ENCODE measurements at places on chromosomes 13 and 19.

DNA sequence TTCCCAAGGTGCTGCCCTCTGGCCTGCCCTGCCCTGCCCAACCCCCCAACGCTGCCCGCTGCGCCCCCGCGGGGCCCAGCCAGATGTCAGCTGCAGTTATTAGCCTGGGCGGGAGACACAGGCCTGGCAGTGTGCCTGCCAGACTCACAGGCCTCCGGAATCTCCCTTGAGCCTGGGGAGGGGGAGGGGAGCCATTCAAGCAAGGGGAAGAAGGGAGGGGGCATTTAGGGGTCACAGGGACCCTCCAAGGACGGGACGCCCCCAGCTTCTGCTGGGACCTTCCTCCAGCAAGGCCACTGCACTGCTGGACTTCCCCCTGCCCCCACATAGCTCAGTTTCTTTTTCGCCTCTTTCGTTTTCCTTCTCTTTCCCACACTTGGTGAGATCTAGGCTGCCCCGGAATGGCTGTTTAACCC is 2.6 kb upstream of the JUNB start:
- DNase-seq: peak; percentile 79

GRCh38 chr13:41603917-41604316 is 146.6 kb downstream of the RGCC start:
- DNase-seq: peak; percentile 75

DNA sequence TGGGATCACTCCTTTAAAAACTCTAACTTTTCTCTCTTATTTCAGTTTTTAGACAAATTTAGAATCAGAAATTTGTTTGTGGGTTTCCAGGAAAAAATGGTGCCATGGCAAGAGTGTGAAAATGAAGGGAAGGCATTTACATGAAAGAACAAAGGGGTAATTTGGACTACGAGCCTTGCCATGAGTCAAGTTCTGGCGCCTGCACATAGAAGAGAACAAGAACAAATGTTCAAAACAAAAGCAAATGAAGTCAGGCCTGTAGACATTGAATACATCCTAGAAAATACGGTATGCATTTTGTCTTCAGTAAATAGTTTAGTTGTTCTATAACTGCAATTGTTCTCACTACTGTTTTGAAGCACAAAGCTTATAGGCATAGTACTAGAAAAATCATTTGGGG is 1390.5 kb downstream of the EFNB2 start:
- DNase-seq: no peak

DNA sequence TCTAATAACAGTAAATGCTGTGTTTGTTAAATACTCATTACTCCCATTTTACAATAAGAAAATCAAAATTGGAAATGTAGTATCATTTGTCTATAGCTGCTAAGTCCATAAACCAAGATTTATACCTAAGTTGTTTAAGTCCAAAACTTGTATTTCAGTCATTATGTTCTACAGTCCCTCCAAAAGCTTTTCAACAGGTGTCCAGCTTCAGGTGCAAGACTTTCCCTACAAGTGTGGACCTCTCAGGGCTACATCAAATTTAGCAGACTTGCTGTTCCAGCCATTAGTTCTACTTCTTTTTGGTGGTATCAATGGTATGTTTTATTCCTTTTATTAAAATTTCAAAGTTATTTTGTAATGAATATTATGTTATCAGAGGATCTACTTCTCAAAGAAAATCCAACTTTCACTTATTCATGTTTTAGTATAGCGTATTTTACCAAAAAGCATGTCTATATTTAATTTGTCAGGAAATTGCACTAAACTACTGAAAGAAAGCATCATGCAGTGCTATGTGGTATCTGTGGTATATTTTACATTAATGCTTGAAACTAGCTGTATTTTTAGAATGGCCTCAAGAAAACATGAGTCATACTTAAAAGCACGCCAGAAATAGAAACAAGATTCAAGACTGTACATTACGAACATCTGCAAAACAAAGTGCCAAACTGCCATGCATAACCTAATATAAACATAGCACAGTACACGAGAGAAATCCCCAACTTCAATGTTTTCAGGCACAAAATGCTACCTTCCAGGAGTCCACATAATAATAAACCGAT is 44.5 kb downstream of the VWA8 start:
- DNase-seq: peak; percentile 93

GRCh38 chr13:25391932-25392331 is 20.2 kb downstream of the ATP8A2 start:
- DNase-seq: no peak

DNA sequence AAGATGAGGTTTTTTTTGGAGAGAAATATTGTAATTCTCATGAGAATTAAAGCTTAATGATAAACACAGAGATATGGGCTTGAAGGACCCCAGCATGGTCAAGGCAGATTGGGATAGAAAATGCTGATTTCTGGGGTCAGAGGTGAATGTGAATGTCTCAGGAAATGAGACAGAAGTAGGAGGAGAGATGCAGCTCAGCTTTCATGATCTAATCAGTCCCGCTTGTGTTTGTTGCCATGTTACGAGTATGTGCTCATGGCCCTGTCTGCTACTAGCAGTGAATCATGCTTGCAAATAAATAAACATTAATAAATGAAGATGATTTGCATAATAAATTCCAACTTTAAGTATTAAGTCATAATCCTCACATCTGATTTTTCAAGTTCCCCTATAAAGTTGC is 23.0 kb upstream of the NDFIP2 start:
- DNase-seq: peak; percentile 93

- no peak for DNase-seq
Measured at GRCh38 chr13:50991579-50992521, 82.3 kb downstream of the RNASEH2B start.

GRCh38 chr13:50993371-50993770 is 83.8 kb downstream of the RNASEH2B start:
- no peak for DNase-seq

DNA sequence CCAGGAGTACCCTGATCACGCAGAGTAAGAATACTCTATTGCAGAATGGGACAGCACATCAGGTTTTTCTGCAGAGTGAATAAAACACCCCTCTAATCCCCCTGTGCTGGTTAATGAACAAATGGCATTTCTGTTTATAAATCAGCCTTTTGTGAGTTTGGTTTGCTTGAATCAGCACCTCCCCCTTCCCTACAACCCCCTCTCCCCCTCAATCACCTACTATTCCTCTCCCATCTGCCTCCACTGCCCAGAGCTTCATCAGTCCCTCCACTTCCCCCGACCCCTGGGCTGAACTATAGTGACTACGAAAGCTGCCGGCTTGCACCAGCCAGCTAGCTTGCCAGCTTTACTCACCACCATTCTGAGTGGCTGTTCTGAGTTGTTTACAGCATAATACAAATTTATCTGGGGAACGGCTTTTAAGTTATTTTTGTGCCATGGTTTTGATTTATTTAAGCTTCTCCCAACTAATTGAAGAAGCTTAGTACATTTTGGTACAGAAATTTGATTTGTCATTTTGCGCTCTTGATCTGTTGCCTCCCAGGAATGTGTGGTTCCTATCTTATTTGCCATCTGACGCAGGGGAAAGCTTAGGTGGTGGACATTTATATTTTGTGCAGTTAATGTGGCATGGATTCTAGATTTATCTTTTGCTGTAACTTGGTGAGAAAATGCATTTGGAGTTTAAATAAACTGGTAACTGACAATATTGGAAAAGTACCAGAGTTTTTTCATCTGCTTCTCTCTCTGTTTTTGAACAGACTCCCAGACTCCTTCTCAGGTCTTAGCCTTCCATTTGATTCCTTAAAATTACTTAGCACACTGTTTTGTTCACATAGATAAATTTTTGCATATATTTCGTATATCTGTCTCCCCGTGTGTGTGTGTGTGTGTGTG is 41.7 kb upstream of the WDFY2 start:
- DNase-seq: no peak

DNA sequence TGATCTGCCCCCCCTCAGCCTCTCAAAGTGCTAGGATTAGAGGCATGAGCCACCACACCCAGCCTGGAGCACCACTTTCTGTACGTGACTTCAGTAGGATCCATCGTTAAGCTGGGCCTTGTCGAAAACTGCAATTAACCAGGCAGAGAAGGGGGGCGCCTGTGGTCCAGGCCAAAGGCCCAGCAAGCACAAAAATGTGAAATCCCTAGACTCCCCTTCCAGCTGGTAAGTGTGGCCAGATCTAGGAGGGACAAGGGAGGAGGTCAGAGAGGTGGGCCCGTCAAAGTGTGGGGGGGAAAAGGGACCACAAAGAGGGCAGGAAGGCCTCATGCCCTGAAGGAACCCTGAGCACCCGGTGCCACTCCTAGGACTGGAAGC is 13.8 kb downstream of the DDX39A start:
- DNase-seq: no peak

DNA sequence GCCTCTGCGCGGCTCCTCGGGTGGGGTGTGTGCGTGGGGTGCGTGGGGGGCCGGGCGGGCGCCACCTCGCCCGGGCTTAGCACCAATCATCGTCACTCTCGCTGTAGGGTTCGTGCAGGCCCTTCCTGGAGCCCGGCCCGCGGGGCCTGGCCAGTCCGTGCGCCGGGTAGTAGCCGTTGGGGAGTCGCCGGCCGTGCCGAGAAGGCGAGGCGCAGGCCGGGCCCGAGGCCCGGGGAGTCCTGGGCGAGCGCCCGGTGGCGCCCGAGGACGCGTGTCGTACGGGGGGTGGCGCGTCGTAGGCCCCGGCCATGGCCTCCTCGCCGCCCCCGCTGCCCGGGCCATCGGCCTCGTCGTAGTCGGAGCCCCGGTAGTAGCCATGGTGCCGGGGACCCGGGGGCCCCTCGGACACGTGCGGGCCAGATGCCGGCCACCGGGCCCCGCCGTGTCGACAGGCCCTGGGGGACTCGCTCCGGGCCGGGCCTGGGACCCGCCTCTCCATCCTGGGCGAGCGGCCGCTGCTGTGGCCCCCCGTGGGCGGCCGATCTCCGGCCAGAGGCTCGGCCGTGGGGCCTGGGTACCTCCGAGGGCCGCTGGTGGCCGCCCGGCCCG is 57.1 kb downstream of the IER2 start:
- DNase-seq: no peak

GRCh38 chr13:29756506-29756905 is 93.9 kb downstream of the UBL3 start:
- DNase-seq: peak; percentile 47

GRCh38 chr13:40895227-40896184 is 106.1 kb downstream of the SLC25A15 start:
- DNase-seq: no peak

DNA sequence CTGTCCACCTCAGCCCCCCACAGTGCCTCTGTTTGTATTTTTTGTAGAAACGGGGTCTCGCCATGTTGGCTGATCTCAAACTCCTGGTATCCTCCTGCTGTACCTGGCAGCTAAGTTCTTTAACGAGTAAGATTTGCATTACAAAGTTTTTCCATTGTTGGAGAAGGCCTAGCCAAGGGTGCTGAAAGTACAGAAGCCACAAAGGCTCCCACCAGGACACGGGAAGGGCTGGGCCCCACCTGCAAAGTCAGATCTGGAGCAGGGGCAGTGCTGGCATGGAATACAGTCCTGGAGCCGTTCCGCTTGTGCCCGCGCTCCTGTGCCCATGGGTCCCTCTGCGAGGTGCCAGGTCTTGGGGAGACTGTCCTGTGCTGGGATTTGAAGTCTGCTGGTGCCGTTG is 12.1 kb downstream of the FZR1 start:
- no peak for DNase-seq

DNA sequence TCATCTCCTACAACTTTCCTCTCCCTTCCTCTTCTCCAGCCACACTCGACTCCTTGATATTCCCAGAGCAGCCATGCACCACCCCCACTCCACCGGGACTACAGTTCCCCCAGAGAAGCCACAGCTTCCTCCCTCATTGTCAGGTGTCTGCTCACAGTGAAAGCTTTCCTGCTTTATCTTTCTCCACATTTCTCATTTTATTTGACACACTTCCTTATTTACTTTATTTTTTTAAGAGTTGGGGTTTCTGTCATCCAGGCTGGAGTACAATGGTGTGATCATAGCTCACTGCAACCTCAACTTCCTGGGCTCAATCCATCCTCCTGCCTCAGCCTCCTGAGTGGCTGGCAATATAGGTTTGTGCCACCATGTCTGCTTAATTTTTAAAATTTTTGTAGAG is 464.6 kb downstream of the MYO16 start:
- no peak for DNase-seq

DNA sequence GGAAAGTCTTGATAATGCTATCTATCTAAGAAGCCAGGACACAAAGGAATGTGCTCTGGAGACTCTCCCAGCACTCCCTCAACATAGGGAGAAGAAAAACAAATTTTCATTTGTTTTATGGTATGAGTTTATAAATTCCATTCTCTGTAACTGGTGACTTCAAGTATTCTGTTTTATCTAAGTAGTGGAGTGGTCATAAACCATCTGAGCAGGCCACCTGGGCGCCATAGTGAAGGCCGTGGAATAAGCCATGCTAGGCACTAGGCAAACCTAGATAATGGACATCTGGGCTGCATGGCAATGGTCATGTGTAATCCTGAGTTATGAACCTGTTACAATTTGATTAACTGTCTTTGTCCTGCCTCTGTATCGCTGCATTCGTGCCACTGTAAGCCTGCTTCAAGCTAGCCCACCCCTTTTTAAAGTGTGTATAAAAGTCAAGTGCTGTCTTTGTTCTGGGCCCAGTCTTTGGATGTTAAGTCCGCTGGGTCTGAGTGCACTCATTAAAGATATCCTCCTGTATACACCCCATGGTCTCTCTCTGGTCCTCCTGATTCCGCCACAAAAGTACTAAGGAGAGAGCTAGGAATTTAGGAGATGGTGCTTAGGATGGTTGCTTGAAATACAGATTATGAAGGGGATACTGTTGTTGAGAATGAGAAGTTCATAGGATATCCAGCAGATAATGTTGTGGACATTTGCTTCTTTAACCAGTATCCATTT is 13.2 kb downstream of the GTF2F2 start:
- no peak for DNase-seq

DNA sequence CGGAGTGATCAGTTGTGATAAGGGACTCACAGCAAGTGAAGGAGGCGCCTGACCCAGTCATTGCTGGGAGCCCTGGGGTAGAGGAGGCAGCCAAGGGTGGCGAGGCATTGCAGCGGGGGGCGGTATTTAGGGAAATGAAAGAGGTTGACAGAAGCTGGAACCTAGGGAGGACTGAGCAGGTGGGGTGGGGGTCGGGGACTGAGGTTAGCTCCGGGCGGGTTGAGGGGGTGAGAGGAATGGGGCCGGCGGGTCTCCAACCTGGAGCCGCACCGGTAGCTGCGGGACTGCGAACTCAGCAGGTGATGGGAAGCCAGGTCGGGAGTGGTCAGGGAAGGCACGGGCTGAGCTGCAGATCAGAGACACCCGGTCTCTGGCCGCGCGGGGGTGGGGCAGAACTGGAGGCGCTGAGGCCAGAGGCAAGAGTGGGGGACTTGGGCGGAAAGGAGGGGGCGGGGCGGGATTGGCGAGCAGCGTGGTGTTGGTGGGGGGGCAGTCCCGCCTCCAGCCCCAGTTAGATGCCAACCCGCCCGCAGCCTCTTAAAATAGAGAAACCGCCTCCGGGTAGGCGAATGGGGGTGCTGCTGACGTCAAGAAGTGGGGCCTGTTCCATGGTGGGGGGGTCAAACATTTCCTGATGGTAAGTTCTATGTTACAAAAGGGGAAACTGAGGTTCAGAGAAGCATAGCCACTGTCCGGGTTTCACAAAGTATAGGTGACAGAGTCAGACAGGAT is 1.5 kb downstream of the MAST3 start:
- DNase-seq: no peak

DNA sequence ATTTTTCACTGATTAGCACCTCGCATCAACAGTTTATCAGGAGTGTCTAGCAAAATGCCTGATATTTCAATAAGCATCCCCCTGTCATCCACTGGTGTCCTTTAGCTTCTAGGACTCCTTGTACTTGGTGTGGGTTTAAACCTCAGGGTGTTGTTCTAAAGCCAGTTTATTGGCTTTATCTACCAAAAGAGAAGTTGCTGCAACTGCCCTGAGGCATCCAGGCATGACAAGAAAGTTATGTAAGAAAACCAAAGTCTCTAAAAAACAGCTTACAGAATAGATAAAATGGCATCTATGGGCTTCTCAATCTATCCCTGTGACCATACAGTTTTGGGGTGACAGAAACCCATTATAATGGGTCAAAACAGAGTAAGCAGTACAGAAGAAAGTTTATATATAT is 120.3 kb upstream of the ZNF91 start:
- DNase-seq: no peak

Data from choroid plexus epithelial cell (primary cell).